BJ (cell line): ENCODE measurements at places on chromosomes 4 and X.

- DNase-seq: peak; percentile 3
These were observed 275.0 kb upstream of the CTSO start for GRCh38 chr4:156228676-156229075.

DNA sequence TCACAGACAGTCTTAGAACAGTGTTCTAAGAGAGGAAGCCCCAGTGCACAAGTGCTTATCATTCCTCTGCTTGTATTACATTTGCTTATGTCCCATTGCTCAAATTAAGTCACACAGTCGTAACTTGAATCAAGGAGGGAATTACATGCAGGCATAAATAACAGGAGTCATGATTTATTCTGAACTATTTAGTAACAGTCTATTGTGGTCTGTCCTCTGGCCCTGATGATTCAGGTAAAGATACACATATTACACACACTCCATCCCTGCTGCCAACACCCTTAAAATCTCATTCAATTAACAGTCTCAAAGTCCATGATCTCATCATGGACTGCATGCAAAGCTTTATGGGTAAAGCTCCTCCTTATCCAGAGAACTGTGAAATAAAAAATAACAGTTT, 60.1 kb downstream of the GRIA2 start:
- no peak for DNase-seq

- DNase-seq: no peak
These were observed 5.6 kb downstream of the CYSLTR1 start for GRCh38 chrX:78321809-78322208.

GRCh38 chr4:7235030-7235380, 42.7 kb downstream of the SORCS2 start:
- no peak for DNase-seq

DNA sequence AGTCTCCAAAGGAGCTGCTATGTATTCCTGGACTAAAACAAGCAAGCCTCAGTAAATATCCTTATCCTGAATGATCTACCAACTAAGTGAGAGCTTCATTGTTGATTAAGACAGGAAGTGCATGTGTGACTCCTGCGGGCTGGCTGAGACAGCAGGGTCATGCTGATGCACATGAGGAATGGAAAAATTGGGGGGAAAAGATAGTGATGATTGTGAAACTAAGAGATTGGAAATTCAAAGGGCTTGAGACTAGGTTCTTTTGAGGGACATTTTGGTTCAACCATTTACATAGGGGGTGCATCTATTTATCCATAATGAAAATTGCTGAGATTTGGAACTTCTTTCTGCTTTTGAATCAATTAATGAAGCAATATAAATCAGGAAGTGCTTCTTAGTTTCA, 61.1 kb upstream of the C1QTNF7 start:
- no peak for DNase-seq

GRCh38 chrX:154534526-154535322, 11.9 kb downstream of the G6PD start:
- no peak for DNase-seq

- DNase-seq: no peak
These were observed 10.0 kb downstream of the KCNE5 start for GRCh38 chrX:109614951-109615350.

DNA sequence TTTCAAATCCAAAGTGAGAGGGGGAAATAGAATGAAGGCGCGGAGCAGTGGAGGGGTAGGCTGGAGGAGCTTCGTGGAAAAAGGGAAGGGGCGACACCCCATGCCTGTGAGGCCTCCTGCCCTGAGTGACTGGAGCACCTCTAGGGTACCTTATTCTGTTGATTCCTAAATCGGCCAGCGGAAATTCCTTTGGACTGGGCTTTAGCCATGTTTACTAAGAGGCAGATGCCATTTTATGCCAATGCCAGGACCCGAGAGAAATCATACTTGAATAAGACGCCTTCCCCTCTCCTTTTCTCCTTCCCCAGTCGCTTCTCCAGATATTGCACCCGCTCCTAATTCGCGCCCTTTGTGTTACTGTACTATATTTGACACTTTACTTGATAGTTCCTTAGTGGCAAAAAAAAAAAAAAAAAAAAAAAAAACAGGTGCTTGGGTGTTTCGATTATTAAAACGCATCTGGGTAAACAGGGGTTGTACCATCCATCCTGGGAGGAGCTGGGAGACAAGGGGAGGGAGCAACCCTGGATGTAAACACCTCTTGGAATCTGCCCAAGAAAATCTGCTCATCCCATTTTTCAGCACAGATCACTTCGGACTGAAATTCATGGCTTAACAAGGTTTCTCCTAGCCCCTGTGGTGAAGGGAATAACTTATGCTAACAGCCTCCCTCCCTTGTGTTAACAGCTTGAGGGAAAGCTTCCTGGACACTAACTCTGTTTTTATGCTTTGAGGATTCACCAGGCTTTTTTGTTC, 1.5 kb downstream of the BMP3 start:
- no peak for DNase-seq

GRCh38 chrX:104098919-104099318, 13.4 kb upstream of the ZCCHC18 start:
- no peak for DNase-seq

GRCh38 chrX:108735091-108735678, 1.2 kb downstream of the IRS4 start:
- no peak for DNase-seq

DNA sequence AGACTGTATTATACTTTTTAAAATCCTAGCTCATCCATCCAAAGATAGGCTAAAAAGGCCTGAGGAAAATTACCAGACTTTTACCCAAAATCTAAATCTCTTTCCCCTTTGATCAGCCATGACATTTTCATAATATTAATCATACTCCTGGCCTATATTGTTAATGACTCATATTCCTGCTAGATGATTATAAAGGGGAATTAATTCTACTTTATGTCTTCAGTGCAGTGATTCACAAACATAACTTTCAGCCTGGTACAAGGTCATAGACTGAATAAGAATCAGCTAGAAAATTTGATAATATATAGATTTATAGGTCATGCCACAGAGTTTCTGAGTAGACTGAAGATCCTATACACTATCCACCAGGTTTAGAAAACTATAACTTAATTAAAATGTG, 1905.4 kb downstream of the C4orf33 start:
- DNase-seq: no peak

GRCh38 chrX:131739823-131740222, 195.9 kb downstream of the OR13H1 start:
- no peak for DNase-seq

GRCh38 chr4:121183361-121183760, 19.2 kb upstream of the TNIP3 start:
- DNase-seq: no peak

DNA sequence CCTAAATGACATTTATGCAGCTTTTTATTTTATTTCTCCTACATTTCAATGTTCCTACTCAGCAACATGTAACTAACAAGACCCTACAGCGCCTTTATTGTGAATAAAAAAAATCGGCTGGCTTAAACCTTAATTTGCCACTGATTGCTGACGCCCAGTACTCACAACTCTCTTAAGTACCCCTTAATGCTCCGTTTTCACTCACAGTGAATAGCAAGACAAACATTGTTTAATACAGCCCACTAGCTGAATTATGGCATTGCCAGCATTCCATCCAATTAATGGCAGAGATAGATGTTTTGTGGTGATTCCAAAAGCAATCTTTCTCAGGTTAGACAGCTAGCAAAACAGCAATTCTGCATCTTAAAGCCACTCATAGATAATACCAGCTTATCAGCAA, 61.1 kb downstream of the PPARGC1A start:
- DNase-seq: no peak

GRCh38 chr4:89101256-89102161, 9.8 kb upstream of the TIGD2 start:
- DNase-seq: no peak

DNA sequence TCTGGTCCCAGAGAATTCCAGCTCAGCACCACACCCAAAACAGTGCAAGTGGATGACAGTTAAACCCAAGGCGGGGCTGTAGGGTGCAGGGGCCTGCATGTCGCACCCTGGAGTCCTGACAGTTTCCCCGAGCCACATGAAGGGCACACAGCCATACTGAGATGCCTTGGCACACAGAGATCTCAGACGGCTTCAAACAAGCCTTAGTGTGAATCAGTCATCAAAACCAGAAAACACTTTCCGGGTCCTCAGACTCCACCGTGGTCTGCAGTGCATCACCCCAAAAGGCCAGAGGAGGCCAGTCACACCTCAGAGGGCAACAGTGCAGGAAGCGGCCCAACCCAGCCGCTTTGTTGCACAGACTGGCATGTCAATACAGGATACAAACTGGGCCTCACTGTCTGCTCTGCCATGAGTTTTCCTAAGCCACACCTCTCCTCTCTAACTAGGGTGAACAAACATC, 64.6 kb upstream of the ENPP6 start:
- DNase-seq: no peak
